ENCODE measurements at places on chromosomes 13 and 19.

DNA sequence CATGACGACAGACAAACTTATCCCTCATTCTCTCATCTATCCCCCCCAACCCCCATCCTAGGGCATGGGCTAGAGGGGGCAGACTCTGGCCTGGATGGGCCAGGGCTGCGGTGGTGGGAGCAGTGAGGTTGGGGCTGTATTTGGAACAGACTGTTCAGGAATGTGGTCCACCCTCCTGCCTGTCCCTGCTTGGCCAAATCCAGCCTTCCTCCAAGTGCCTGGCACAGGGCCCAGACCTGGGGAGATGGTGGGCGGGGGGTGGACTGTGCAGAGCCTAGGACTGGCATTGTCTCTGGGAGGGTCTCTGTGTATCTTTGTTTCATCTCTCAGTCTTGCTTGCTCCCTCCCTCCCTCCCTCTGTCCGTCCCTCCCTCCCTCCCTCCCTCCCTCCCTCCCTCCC is 14.2 kb downstream of the EGLN2 start:
- DNase-seq: peak; percentile 61

DNA sequence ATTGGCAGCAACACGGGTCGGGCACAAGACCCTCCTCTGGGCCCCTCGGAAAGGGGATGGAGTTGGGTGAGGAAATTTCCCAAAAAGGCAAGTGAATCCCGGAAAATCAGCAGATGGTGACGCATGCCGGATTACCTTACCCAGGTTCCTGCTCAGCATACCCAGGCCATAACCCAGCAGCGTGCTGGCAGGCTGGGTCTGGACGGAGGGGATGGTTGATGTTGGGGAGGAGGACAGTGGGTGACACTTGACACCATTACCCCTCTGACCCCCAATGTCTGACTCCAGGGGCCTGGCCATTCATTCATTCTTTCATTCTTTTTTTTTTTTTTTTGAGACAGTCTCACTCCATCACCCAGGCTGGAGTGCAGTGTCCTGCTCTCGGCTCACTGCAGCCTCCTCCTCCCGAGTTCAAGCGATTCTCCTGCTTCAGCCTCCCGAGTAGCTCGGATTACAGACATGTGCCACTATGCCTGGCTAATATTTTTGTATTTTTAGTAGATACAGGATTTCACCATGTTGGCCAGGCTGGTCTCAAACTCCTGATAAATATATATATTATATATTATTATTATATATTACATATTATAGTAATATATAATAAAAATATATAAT is 799 bp downstream of the PVR start:
- DNase-seq: peak; percentile 43

DNA sequence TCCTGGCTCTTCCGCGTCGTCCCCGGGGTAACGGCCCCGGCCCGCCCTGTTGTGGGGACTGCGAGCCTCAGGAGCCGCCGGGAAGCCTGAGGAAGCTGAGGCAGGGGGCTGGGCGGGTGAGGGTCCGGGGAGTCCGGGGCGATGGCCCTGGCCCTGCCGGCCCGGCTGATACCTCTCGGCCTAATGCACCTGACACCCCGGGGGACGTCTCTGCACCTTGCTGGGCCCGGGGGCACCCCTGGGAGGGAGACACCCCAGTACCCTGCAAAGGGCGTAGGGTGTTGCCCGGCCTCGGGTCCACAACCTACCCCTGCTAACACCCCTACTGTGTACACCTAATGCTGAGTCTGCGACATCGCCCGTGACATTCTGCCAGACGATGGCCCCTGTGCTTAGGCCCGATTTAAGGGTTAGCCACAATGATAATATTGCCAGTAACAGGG is 410 bp downstream of the PIN1 start:
- no peak for DNase-seq

- no peak for DNase-seq
Observed at GRCh38 chr13:77430377-77430951, 103.6 kb upstream of the MYCBP2 start.

- DNase-seq: no peak
Observed at GRCh38 chr19:38221919-38222830, 1.8 kb downstream of the DPF1 start.

DNA sequence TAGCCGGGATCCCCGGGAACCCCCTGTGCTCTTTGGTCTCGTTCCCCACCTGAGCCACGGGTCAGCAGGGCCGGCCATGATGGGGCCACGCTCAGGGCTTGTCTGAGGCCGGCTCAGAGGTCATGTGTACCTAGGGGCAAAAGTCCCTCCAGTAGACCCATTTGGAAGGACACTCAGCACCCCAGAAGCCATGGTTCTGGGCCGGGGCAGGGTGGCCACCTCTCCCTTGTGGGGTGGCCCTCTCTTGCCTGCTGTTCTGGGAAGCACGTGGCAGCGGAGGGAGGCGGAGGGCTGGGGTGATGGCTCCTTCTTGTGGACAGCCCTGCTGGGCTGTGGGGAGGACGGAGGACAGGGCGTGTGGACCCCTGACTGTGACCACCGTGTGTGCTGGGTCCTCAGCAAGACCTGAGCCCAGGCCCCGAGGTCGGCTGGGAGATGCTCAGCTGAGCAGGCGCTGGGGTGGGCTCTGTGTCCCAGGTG is 6.4 kb upstream of the PEAK3 start:
- DNase-seq: no peak

DNA sequence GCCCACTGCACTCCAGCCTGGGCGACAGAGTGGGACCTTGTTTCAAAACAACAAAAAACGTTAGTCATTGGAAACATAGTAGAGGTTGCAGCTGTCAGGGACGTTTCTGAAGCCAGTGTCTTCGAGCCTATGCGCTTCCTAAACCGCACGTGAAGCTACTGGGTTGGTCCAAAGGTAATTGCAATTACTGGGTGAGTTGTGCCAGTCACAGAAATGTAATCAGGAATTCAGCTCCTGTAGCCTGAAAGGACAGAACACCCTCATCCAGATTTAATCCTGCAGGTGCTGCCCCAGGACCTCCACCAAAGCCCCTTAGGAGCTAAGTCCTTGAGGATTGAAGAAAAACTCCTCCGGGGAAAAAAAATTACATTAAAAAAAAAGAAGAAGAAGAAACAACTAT is 2.4 kb upstream of the RHPN2 start:
- no peak for DNase-seq

- no peak for DNase-seq
Observed at GRCh38 chr19:9039728-9040127, 29.5 kb upstream of the MUC16 start.

DNA sequence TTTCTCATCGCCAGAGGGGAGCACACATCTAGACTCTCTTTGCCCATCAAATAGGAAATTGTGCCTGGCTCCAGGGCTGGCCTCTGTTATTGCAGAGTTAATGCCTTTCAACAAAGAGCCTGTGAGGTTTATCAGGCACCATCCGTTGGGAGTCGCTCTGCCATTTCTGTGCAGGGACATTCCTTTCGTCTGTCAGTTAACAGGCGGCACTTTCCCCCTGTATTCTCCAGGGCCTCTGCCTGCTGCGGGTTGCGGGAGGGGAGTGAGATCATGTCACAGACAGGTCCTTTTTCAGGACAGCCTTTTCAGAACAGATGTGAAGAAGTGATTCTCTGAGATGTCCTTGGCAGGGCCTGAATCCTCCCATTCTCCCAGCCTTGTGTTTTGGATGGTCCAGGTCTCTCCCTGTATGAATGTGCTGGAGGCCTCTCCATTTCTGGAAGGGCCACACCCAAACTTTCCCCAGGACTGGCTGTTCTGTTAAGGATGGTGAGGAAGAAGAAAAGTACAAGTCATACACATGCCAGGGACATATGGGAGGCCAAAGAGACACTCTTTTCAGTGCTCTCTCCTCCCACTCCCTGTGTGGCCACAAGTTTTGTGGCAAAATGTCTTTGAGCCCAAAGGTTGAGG is 14.9 kb downstream of the SERP2 start:
- DNase-seq: no peak

DNA sequence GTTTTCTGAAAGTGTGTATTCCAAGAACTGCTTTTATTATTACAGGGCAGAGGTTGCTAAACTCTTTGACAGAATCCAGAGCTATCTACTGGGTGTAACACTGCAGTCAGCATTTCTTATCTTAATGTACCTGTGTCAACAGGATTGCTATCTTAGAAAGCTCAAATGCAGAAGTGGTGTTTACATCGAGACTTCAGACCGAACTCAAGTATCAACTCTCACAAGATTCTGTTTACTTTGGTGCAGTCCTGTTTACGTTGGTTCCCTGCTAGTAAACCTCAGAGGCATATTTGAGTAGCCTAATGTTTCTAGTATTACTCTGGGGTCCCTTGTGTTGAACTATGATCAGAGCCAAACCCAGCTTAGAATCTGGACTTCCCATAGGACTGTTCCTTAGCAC is 20.5 kb downstream of the SLC15A1 start:
- DNase-seq: no peak

DNA sequence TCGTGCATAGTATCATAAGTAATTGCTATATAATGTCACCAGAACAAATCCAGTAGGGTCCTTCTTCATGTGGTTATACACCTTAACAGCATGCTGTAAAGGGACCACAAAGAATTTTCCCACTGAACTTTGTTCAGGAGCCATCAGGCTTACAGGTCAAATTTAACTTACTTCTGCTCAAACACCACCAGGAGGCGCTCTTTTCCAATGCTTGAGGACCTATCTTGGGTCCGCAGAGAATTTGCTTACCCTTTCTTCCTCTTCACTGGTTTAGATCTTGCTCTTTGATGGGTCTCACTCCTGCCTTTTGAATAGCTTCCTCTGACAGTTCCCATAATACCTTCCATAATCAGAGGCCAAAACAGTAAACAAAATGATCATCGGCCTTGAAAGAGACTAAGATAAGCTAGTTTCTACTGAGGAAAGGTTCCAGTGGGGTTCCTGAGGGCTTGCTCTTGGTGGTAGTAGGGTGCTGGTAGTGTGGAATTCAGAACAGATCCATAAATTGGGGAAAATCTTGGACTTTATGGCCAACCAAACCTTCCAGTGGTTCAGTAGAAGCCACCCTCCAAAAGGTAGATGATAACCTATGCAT is 37.4 kb downstream of the SCGB2B2 start:
- no peak for DNase-seq

DNA sequence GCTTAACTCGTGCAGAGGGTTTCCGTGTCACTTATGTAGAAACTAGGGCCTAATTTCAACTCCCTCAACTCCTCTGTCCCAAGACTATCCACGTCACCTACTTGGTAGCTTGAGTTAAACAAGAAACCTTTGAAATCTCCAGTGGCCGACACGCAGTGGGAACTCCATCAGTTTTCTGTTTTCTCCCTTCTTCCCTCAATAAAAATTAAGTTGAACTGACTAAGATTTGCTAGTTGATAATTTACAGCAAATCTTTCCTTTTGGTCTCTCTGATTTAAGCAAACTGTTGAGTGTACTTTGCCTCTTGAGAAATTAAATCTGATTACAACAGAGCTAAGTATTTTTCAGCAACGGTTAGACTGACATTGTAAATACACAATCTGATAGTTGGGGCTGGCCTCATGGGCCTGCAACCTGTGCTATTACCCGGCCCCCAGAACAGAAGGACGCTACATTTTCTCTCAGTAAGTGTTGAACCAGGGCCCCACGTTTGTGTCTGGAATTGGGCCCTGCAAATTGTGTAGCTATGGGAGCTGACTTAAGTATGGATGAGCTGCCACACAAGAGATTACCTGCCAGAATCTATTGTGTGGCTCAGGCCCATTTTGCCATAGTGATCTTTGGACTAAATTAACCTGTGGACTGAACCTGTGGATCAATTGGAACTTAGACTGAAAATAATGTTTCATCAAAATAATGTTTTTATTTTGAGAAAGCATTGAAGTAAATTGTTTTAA is 708 bp upstream of the ESD start:
- DNase-seq: no peak

GRCh38 chr13:113821847-113822246 is 42.0 kb downstream of the GAS6 start:
- no peak for DNase-seq

DNA sequence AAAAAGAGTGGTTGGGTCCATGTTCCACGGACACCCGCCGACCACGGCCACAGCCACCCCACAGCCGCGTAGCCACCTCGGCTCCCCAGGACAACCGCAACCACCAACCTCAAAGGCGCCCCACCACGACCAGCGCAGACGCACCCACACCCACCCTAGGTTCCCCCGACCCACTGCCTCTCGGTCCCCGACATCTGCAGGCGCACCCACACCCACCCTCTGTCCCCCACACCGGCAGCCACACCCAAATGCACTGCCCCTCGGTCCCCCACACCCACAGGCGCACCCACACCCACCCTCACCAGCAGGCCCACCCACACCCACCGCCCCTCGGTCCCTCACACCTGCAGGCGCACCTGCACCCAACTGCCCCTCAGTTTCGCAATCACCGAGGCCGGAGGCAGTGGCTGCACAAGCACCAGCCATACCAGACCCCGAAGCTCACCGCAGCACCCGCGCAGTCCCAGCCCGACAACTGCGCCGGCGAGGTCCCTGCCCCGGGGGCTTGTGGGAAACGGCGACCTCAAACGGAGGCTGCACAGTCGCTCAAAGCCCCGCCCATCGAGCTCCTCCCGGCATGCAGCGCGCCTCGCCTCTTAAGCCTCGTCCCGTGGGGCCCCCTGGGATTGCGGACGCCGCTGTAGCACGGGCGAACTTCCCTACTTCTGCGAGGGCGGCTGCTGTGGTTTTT is 18.3 kb downstream of the ZNF77 start:
- DNase-seq: no peak

GRCh38 chr13:99803141-99803540 is 168.4 kb downstream of the ZIC5 start:
- no peak for DNase-seq

DNA sequence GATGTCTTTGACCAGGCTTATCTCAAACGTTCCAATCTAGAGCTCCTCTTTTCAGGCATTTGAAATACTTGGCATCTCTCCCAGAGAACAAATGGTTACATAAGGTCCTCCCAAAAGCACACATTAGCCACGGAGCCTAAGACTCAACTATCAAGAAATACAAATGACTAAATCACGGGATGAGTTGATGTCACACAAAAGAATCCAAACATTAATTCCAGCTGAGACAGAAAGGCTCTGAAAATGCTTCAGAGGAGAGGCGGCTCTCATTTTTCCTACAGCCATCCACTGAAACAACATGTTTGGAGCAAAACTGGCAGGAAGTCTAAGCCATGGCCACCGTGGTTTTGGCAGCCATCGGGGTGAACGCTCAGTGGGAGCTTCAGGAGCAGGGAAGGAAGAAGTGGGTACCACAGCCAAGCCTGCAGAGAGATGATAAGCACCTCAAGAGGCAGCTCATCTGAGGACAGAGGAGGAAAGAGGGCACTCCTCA is 122.5 kb downstream of the STK24 start:
- no peak for DNase-seq

DNA sequence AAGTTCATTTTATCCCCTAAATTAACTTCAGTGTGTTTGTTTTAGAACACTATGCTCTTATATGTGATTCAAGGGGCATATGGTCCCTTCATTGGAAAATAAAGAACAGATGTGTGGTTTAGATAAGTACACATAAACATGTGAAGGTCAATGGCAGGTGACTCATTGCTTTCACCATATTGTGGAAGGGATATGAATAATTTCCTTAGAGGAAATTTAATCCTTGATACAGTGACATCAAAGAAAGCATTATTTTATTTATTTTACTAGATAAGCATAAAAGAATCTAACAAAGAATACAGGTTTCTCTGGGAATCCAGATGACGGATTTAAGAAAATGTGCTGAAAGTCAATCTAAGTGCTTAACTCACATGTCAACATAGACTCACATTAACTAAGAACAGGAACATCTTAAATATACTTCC is 373.5 kb downstream of the KCTD12 start:
- no peak for DNase-seq

- peak; percentile 82 for DNase-seq
Observed at GRCh38 chr19:18205200-18205892, 1.5 kb upstream of the RAB3A start.

GRCh38 chr13:31236211-31236786 is 36.5 kb downstream of the B3GLCT start:
- no peak for DNase-seq

- no peak for DNase-seq
Observed at GRCh38 chr19:16890461-16891184, 1.8 kb downstream of the F2RL3 start.

Measured in lower lobe of right lung (tissue), 2 donors.